ENCODE measurements at places on chromosomes 6 and 20.
A peak's percentile ranks its signal among the peaks of the same experiment; 100 is the strongest.

- no peak for DNase-seq
Observed at GRCh38 chr6:117352466-117353081, 73.2 kb downstream of the ROS1 start.

DNA sequence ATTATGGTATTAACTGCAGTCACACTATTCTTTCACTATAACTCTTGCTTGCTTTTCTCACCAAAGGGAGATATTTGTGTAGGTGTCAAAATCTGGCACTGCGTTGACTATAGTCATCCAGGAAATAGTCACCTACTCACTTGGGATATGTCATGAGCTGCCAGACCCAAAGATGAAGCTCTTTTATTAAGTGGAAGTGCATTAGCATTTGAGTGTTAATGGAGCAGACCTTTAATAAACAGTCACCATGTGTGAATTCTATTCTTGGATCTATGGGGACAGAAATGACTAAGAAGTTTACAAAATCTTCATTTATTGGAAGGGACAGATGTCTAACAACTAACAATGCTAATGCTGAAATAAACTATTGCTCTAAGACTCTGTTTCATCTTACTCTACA is 130.1 kb upstream of the NEDD9 start:
- DNase-seq = no peak

DNA sequence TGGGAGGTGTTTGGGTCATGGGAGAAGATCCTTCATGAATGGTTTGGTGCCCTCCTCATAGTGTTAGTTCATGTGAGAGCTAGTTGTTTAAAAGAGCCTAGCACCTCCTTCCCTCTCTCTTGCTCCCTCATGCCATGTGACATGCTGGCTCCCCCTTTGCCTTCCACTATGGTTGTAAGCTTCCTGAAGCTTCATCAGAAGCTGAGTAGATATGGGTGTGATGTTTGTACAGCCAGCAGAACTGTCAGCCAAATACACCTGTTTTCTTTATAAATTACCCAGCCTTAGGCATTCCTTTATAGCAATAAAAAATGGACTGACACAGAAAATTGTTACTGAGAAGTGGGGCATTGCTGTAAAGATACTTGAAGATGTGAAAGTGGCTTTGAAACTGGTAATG is 731.1 kb upstream of the FLRT3 start:
- DNase-seq = no peak

DNA sequence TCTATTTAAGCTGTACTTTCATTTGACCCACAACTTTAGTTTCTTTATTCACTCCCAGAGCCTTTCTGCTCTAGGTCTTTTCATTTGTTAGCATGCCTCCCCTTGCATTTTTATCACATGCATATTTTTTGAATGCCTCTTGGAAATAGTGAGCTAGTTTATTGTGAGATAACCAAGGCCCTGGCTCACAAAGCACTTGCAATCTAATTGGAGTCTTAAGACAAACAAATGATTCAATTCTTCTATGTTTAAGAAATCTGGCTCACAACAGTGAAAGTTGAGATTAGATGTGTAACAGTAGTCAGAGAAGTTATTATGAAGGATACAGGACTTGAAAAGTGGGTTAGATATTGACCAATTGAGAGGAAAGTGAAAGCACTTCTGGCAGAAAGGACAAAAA is 173.4 kb downstream of the MOXD1 start:
- no peak for DNase-seq

DNA sequence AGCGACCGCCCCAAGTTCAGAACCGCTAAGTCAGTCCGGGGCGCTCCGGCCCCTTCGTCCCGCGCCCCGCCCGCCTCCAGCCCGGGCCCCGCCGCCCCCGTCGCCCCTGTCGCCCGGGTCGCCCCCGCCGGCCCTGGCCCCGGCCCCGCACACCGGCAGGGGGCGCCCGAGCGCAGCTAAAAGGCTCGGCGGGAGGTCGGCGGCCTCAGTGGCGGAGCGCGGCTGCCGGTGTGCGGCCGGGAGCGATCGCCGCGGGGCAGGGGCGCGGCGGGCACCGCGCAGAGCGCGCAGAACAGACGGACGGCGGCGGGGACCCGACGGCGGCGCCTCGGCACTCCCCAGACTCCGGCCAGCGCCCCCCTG is at the start of gene FNDC1:
Gene FNDC1, plus strand, starts transcription at position 208 of the 363 bp plus-strand sequence. CDS start 197 bp downstream, outside the sequence.
- peak; percentile 57 for DNase-seq

DNA sequence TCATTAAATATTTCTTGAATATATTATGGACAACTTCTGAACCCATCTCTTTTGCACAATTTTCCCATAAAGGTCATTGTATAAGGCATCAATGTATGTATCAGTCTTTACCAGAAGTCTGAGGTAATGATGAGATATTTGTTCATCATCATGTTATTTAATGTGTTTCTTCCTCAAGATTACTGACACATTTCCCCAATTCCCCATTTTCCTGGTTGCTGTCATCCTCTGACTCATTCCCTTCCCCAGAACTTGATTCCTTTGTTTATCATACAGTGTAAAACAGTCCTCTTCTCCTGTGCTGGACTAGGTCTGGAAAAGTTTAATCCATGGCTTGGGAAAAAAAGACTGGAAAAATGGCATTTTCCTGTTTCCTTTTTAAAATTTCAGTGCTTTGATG is 107.9 kb upstream of the FLRT3 start:
- DNase-seq = no peak

DNA sequence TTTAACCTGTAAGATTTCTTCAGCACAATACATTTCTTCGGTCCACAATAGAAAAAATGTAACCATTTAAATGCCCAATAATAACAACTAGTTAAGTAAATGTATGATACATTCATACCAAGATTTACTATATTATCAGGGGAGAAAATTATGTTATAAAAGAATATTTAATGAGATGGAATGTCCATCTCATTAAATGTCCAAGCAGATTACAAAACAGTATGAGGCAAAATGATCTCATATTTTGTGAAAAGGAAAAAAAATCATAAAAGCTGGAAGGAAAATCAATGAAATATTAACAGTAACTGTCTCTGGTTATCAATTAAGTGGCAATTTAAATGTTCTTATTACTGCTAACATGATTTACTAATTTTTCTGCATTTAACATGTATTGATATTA is 10.1 kb upstream of the HEY2 start:
- no peak for DNase-seq

DNA sequence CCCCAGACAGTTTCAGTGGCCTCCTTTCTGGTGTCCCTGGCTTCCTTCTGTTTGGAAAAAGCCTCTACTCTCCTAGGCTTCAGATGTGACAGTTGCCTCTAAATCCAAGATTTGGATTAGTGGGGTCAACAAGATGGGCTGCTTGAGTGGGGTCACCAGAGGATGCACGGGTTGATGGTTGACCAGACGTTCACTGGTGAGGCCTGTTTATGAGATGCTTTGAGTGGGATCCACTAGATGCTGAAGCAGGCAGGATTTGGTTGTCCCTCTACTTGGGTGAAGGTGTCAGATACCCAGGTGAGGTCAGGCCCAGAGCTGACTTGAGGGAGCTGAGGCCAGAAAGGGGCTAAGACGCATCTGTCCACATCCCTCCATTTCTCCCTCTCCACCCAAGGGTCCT is 8.1 kb upstream of the DLGAP4 start:
- no peak for DNase-seq

GRCh38 chr6:47446669-47447330 is 30.8 kb upstream of the CD2AP start:
- DNase-seq = no peak

DNA sequence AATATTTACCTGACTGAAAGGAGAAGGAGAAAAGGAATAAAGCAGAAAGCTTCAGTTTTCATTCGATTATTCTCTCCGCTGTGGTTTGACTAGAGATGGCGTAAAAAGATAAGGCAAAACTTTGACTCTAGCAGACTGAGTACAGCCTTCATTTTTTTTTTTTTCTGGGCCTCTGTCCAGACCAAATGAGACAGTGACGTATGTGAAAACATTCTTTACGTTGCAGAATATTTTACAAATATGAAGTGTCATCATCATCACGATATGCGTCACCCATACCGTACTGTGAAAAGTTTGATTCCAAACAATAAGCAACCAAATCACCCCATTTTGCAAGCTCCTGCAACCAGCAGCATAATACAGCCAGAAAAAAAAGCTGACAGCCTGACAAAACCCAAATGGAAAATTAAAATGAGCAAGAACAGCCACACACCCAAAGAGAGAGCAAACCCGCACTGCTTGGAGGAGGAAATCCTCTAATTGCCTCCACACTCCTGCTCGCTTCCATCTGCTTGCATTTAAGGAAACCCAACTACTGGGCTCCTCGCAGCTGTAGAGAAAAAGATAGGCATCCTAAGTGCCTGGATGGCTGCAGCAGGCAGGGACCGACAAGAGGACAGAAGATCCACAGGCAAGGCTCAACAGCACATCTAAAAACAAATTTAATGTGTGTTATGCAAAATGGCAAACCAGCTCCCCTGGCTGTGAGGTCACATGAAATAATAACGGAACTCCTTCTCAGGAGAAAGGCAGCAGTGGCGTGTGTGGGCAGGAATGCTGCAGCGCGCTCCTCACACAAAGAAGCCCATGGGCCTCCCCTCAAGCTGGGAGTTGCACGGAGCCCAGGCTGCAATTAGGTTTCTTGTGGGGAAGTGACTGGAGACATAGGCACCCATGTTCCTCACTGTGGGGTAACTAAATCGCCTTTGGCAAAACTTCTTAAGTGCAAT is 113.1 kb downstream of the FYN start:
- DNase-seq = no peak

GRCh38 chr6:100343316-100344077 is 121.2 kb downstream of the SIM1 start:
- DNase-seq = peak; percentile 65

DNA sequence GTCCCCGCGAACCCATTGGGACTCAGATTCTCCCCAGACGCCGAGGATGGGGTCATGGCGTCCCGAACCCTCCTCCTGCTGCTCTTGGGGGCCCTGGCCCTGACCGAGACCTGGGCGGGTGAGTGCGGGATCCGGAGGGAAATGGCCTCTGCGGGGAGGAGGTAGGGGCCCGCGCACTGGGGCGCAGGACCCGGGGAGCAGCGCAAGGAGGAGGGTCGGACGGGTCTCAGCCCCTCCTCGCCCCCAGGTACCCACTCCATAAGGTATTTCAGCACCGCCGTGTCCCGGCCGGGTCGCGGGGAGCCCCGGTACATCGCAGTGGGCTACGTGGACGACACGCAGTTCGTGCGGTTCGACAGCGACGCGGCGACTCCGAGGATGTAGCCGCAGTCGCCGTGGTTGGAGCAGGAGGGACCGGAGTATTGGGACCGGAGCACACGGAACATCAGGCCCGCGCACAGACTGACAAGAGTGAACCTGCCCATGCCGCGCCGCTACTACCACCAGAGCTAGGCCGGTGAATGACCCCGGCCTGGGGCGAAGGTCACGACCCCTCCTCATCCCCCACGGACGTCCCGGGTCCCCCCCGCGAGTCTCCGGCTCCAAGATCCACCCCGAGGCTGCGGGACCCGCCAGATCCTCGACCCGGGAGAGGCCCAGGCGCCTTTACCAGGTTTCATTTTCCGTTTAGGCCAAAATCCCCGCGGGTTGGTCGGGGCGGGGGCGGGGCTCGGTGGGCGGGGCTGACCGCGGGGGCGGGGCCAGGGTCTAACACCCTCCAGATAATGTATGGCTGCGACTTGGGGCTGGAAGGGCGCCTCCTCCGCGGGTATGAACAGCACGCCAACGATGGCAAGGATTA is 15.7 kb upstream of the HLA-A start:
- peak; percentile 43 for DNase-seq

- no peak for DNase-seq
Observed at GRCh38 chr6:94144807-94145206, 725.4 kb upstream of the EPHA7 start.

- no peak for DNase-seq
Observed at GRCh38 chr6:90891355-90891754, 304.5 kb upstream of the MAP3K7 start.

DNA sequence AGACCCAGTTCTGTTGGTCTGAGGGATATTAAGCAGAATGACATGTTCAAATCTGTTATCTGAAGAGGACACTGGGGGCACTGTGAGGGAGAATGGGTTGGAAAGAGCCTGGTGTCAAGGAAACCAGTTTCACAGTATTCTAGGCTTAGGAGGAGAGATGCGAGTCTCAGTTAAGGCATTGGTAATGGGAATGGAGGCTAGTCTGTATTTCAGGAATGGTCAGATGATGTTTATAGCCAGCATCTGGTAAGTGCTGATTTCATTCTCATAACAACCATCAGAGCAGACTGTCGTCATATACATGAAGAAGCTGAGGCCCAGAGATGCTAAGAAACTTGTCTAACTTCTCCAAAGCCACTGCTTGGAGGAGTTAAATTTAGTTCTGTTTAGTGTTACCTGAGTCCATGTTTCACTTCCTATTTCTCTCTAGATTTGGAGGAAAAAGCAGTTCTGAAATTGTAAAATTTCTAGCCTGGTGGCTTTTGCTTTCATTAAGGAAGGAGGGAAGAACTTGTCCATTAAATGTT is 242.0 kb downstream of the ARID1B start:
- DNase-seq = peak; percentile 67

DNA sequence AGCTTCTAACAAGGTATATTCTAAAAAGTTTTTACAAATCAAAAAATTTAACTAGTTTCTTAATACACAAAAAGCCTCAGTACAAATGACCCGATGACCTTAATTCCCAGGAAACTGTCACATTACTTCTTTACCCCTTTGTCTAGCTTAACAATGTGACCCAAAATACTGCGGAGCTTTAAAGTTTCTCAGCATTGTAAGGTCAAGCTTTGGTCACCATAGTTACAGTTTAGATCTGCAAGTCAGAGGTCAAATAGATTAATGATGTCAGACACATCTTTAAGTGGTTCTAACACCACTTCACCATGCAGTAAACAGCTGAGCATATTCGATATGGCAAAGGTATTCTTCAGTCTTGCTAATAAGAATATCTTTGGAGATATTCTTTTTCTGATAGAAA is 36.8 kb upstream of the FLRT3 start:
- no peak for DNase-seq

DNA sequence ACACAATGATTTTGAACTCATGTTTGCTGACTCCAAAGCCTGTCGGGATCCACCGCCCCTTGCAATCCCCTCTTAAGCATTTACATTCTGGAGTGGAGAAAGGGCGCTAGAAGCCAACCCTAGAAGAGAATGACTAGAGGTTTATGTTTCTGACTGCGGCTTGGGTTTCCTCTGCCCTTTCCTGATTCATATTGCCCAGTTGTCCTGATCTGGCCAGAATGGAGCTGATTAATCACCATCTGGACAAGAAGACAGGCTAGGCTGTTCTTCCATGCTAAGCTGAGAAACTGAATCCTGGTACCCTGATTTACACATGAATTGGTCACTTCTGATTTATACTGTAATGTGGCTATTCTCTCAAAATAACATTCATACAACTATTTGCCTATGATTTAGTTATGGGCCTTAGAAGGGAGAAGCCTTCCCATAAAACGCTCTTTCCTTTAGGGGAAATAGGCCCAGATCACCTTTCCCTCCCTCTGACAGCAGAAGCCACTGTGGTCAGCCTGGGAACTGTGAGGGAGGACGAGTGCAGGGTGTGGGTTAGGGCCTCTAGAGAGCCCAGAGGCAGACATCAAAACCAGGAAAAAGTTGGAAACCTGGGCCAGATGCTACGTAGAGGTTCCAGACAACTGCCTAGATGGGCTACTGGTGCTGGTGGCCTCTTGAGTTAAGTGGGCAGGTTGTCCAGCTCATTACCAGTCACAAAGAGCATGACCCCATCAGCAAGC is 199.2 kb upstream of the PRDM1 start:
- no peak for DNase-seq

- peak; percentile 46 for DNase-seq
Observed at GRCh38 chr6:24126586-24127192, 674 bp downstream of the NRSN1 start.

All from trophoblast cell (in vitro differentiated cells and primary cell).